Stimulated activated CD4-positive, alpha-beta T cell treated with anti-CD3 and anti-CD28 coated beads, Interleukin-1b, Interleukin-23, amount 100 ng/mL, for 1 hour (primary cell): ENCODE measurements at places on chromosomes 12 and 14.

- DNase-seq = no peak
These were observed 111.7 kb downstream of the KITLG start for GRCh38 chr12:88468581-88468980.

DNA sequence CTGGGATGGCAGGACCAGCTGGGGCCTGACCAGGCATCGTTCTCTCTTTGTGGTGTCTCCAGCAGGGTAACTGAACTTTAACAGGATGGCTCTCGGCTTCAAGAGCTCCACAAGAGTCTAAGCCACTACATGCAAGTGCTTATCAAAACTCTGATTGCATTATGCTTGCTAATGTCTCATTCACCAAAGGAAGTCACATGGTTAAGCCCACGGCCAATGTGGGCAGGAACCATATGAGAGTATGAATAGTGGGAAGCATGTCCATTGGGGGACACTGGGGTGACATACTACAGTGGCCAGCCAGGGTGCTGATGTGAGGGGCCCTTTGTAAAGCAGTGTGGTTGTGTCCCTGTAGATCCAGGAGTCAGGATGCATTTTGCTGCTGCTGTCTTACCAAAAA lies 35.0 kb upstream of the KCNA5 start:
- DNase-seq = no peak

GRCh38 chr14:92711976-92712653 lies 36.3 kb downstream of the LGMN start:
- no peak for DNase-seq

DNA sequence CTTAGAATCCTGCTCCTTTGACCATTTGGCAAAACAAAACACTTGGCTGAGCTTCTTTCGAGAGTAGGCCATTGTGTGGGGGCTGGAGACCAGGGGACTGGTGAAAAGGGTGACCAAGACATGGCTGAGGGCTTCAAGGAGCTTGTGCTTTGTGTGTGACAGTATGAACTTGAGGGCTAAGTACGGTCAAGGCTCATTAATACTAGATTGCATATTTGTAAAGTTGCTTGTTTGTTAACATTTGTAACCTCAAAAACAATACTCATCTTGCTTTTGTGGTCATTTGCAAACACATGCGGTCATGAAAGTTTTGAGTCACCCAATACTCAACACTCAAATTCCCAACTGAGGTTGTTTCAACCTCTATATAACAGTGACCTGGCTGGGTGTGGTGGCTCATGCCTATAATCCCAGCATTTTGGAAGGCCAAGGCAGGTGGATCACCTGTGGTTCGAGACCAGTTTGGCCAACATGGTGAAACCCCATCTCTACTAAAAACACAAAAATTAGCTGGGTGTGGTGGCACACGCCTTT lies 42.5 kb downstream of the ZFYVE26 start:
- DNase-seq = no peak

DNA sequence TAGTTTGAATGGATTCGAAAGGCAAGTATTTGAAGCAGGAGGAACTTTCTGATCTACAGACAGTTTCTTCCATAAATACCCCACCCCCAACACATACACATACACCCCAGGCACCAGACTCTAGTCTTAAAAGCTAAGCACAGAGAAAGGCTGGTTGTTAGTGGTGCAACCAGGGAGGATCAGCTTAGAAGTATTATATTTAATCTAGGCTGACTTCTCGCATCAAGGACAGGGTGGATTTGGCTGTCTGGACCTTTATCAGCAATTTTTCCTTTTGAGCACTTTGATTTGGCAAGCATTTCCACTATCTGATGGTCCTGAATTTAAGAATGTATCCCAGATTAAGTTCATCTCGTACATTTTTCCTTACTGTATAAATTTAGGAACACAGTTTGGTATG lies 1489.8 kb upstream of the FLRT2 start:
- no peak for DNase-seq

- DNase-seq = no peak
These were observed 108.7 kb upstream of the NCOR2 start for GRCh38 chr12:124675881-124676713.

DNA sequence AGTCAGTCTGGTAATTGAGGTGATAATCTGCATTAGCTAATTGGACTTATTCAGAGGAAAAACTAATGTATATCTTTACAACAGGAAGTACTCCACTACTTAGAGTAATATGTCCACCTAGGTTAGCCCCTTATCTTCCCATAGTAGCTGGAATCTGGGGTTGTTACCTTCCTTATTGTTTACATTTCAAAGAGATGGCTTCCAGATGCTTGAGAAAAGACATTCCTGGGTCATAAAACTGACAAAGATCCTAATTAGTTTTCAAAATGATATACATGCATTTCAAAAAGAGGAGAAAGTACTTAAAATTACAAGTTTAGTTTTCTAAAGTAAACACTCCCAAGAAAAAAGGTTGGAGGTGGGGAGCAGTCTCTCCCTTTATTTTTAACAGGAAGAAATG lies 78.1 kb downstream of the RPL10L start:
- DNase-seq = no peak

DNA sequence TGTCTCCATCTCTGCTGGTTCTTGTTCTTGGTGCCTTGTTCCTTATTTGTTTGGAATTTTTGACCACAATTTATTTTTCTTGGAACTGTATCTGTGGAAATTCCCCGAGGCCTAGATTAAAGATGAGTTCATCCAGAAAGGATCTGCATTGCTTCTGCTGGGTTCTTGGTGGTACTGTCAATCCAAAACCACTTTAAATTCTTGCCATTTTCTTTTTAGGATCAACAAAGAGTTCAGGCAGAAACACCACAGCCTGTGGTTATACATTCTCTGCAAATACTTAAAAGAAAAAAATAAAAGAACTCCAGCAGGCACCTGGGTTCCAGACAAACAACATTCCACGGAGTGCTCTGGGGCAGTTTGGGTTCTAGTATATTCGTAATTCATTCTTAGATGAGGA lies 6.0 kb upstream of the VAMP1 start:
- DNase-seq = no peak

DNA sequence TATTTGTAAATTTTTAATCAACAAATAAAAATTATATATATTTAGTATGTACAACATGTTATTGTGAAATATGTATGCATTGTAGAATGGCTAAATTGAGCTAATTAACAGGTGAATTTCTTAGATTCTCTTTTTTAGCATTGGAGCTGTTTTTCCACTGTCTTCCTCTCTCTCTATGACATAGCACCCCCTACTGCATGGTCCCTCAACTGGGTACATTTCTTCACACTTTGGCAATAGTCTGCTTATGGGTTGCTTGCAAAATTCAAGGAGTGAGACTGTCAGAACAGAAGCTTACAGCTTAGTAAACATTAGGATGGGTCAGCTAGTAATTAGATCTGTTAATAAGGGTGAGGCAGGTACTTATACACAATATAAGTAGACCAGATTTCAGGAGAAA lies 658.5 kb upstream of the MGAT4C start:
- no peak for DNase-seq

DNA sequence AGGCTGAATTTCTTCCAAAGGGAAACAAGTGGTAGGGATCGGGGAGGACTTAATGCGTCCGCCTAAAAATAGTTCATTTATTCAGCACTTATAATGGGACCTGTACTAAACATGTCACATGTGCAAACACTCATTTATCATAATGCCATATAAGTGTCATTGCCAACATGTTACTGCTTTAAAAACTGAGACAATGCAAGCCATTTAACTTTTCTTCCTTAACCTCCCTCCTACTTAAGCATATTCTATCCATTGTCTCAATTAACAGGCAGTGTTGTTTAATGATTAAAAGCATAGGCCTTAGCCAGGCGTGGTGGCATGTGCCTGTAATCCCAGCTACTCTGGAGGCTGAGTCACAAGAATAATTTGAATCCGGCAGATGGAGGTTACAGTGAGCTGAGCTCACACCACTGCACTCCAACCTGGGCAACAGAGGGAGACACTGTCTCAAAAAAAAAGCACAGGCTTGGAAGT lies 13.5 kb upstream of the SCFD1 start:
- DNase-seq = no peak

GRCh38 chr14:61649283-61649682 lies 46.0 kb upstream of the HIF1A start:
- DNase-seq = no peak

DNA sequence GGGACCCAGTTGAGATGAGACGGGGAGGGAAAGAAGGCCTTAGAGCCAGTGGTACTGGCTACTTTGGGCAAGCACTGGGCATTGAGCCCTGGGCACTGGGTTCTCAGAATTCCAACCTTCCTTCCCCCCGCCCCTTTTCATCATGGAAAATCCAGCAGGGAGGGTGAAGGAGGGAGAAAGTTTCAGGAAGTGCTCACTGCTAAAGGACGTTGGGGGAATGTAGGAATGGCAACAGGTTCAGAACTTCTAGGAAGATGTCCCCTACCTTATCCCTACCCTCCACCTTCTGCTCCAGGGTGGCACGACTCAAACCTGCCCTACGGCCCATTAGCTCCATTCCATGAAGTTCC lies 4.2 kb upstream of the TNS2 start:
- DNase-seq = no peak

DNA sequence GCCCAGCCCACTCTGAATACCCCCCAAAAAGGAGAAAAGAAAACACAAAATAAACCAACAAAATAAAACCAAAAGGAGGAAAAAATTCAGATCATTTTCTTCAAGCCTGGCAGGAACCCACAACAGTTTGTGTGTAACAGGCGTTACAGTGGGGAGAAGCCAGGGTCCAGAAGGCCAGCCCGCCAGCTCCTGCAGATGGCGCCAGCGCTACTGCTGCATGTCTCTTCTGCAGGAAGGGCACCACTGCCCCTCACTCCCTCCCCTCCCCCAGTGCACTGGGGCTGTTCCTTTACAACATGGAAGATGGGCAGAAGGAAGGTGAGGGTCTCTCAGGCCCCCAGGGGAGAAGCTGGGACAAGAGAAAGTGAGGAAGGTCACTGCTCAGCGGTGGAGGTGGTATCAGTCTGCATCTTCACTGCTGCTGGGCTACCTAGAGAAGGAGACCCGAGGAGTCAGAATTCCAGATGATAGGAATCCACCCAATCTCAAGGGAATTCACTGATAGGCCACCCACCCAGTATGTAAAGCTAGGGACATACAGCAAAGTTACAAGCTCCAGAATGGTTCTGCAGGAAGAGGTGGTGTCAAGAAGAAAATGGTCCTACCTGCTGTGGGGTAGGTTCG lies 2.3 kb upstream of the NOP2 start:
- DNase-seq = no peak

- no peak for DNase-seq
These were observed 797.4 kb downstream of the C12orf50 start for GRCh38 chr12:87231818-87232217.

DNA sequence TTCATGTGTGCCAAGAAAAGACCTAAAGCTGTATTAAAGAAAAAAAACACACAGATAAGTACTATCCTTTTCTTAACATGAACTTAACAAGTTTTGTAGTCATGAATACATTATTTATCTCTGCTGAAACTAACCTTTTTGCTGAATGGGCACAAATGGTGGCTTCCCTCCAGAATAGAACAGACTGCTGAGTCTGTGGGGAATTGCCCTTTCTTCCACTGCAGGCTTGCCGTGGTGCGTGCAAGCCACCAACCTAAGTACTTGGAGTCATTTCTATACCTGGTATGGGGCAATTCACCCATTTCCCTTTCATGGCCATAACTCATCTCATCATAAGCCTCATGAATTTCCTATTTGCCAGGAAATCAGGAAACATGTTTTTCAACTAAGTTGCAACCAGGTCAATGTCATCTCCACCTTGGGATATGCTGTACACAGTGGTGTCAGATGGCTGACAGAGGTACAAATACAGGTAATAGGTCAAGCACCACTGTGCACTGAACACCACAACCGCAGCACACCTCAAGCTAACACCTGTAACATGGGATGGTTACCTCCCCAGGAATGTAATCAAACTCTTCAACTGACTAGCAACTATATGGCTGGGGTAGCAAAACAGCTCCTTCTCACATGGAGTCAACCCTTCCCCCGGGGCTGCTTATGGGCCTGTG lies 49.9 kb downstream of the CATSPERB start:
- no peak for DNase-seq

GRCh38 chr12:70747445-70748260 lies 110.4 kb upstream of the PTPRB start:
- DNase-seq = no peak

GRCh38 chr14:54769951-54770863 lies 132.4 kb downstream of the GCH1 start:
- no peak for DNase-seq

- DNase-seq = no peak
These were observed 6.1 kb upstream of the SRSF5 start for GRCh38 chr14:69760810-69761209.

DNA sequence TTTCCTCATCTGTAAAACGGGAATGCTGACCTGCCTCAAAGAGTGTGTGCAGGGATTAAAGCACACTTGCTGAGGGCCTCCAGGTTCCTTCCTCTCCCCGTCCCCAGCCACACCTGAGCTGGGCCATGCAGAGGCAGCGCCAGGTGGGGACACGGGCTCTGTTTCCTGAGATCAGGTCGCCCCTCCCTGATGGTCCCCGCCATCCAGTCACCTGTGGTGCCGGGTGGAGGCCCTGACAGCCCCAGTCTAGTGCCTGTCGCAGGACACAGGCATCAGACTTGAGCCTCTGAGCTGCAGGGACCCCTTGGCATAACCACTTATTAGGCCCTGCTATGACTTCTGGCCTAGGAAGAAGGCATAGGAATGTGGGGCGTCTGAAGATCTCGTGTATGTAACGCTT lies 12.5 kb downstream of the CHGA start:
- no peak for DNase-seq

DNA sequence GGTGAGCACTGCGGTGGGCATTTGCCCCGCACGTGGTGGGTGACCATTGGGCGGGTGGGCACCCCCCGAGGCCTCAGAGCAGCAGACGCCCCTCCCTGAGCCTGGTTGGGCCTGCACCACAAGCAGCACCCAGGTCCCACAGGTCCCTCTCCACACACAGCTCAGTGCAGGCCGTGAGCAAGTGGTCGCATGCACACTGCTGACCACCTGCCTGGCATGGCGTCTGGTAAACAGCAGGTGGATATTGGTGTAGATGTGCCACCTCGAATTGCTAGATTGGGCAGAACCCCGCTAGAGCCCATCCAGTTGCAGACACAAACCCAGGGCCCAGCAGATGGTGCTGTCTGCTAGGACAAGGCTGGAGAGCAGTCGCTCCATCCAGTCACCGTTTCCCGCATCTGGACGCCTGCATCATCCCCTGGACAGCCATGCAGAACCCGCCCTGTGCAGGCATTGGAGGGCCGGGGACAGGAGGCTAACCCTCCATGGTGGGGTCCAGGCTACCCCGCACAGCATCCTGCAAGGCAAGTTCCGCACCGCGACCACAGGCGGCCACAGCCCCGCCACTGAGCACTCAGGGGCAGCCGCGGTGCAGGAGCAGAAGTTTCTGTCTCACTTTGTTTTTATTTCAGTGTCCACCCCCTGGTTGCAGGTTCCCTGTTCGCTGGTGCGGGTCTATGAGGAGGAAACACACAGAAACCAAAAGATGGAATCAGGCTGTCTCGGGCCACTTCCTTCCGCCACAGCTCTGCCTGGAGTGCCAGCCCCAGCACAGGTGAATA lies 45.6 kb upstream of the RIMBP2 start:
- DNase-seq = peak; percentile 40
